ENCODE measurements at places on chromosomes 11 and 22. TPM values are rescaled to one million over a fixed set of nuclear protein-coding genes. Genes with fewer than 3 reads are reported as not detected.

CD81 gene
- total RNA-seq, result 116 TPM

KRTAP5-8 gene
- total RNA-seq, result not detected

SC5D gene
- total RNA-seq, result 21.5 TPM

TPBGL gene
- 0.07 TPM for total RNA-seq

GRCh38 chr11:8242499-8243280 lies 21.0 kb downstream of the LMO1 start:
- no peak for DNase-seq

GRCh38 chr11:1223346-1224110 lies 662 bp downstream of the MUC5B start:
- no peak for DNase-seq

DNA sequence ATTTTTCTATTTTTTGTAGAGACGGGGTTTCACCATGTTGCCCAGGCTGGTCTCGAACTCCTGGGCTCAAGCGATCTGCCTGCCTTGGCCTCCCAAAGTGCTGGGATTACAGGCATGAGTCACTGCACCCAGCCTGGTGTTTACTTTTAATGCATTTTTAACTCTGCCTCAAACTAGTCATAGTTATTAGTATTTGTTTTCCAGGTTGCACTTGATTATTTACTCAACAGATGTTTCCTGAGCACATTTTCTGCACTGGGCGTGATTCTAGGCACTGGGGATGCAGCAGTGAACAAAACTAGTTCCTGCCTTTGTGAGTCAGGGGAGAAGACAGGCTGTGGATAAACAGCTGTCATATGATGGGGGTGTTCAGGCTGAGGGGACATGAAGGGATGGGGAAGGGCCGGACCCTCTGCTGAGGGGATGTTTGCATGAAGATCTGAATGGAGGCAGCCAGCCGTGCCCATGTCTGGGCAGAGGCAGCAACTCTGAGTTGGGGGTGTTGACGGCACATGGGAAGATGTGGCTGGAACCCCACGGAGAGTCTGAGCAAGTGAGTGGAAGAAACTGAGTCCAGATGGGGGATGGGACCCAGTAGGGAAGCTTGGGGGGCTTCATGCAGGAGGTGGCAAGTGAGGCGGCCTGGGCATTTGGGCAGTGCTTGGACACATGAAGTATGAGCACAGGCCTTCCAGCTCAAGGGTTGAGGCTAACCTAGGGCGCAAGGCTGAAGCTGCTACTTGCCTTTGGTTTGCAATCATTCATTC lies 34.4 kb downstream of the MPPED1 start:
- no peak for DNase-seq

Data from activated T-cell treated with anti-CD3 and anti-CD28 coated beads, Interleukin-2, amount 50 U/mL, for 72 hours (primary cell).